Ammon's horn (tissue), 1 donor: ENCODE measurements at places on chromosomes 7 and 10.

GRCh38 chr10:121596689-121597503 lies 1.3 kb downstream of the FGFR2 start:
- peak; percentile 82 for DNase-seq

DNA sequence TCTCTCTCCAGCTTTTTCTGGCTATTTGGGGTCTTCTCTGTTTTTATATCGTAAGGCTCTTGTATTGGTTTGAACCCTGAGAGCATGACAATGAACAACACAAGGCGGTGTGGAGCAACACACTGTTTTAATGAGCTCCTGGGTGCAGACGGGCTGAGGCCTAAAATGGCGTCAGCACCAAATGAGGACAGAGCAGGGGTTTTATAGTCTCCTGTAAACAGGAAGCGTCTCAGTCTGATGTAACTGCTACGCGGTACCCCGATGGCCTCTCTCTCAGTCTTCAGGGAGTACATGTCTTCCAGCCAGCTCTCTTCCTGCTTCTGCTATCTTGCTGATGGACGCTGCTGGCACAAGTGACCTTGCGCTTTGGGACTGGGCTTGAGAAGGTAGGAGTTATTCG lies 95.9 kb upstream of the CCDC71L start:
- DNase-seq = no peak

DNA sequence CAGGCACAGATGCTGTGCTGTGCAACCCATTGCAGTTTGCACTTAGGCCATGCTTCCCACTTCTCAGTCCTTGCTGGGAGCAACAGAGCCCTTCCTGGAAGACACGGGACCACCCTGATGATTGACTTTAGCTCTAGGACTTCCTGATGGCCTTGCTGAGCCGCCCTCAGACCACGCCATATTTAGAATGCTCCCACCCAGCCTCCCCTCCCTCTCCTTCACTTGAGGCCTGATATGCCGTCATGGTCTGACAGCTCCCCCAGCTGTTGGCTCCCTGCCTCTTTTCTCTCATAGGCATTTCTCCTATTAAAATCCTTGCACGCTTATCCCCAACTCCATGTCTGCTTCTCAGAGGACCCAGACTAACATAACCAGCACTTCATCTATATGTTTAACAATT lies 29.4 kb upstream of the GATAD1 start:
- no peak for DNase-seq

DNA sequence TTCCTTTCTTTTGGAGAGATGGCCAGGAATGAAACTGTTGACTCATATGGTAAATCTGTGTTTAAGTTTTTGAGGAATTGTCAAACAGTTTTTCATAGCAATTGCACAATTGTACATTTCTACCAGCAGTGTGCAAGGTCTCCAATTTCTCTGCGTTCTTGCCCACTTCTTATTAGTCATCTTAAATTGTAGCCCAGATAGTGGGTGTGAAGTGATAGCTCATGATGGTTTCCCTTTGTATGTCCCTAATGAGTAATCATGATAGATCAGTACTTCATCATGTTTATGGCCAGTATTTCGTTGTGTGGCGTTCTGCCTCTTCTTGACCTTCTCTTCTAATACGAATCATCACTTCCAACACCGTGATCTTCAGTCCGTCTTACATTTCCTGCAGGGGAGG lies 136.3 kb downstream of the DOCK1 start:
- no peak for DNase-seq

DNA sequence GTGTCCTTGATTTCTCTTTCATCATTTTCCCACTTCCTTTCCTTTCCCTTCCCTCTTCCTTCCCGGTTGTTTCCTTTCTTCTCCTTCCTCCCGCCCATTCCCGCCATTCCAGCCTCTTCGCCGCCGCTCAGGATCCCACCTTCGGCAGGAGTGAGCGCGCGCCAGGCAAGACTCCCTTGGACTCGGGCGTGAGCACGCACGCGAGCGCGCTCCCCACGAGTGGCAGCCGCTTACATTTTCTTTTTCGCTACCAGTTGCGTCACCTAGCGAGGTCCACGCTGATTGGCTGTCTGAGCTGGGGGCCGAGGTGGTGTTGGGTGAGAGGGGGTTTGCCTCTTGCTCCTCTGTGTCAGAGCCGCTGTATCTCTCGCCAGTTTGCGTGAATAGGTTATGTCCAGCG lies 11.8 kb downstream of the ZAN start:
- peak; percentile 16 for DNase-seq

DNA sequence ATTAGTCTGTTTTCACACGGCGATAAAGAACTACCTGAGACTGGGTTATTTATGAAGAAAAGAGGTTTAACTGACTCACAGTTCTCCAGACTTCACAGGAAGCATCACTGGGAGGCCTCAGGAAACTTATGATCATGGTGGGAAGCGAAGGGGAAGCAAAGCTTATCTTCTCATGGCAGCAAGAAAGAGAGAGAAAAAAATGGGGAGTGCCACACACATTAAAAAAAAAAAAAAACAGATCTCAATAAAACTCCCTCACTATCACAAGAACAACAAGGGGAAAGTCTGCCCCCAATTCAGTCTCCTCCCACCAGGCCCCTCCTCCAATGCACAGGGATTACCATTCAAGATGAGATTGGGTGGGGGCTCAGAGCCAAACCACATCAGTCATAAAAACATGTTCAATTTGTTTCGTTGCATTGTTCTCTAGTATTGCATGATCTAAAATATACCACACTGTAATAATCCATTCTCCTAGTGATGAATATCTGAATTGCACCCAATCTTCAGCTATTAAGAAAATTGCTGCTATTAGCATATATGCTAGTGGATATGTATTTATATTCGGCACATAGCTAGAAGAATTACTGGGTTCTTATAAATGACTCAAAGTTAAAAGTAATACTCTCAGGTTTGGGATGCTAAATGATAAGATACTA lies 328.9 kb upstream of the KCND2 start:
- DNase-seq = no peak

- DNase-seq = no peak
These were observed 68.6 kb downstream of the MMRN2 start for GRCh38 chr10:86888585-86889381.

DNA sequence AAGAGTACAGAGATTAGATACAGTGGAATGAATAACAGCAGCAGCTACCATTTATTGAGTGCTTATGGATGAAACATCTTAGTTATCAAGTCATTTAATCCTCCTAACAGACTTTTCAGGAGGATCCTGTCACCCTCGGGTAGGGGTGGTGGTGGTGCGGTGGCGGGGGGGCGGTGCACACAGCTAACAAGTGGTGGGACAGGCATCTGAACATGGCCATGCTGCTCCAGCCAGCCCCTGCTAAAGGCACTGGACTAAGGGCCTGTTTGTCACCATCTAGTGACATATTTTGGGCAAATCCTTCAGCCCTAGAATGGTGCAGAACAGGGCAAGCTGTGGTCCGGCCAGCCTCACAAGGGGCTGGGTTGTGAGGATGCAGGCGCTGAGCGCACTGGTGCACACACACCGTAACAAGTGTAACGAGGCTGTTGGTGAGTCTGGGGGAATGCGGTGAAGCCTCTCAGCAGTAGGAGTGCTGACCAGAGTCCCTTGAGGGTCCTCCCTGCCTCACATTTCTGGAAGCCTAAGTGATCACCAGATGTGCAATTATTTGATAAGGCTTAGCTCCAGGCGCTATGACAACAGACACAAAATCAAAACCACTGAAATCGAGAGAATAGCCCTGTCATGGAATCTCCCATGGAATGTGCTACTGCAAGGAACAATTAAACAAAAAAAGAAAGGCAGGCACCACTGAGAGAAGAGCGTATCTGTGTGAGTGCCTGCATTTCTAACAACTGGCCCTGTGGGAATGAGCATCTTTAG lies 102.2 kb downstream of the RNF216 start:
- no peak for DNase-seq

- DNase-seq = no peak
These were observed 16.4 kb upstream of the SRRM3 start for GRCh38 chr7:76185187-76185896.

DNA sequence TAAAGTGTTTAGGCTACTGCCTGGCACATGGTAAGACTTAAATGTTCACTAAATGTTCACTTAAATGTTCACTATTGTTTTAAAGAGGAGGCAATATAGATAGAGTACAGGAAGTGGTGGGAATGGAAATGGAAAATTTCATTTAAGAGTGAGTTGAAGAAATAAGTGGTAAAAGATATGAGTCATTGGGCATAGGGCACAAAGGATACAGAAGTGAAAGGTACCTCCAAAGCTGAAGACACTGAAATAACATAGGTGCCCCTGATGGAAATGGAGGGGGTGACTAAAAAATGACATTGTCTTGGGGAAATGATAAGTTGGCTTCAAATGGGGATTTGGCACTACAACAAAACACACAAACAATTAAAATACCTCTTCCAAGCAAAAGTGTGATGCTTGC lies 5.2 kb upstream of the FRA10AC1 start:
- DNase-seq = no peak

GRCh38 chr10:45091968-45092367 lies 91.2 kb downstream of the ZNF22 start:
- DNase-seq = peak; percentile 24

DNA sequence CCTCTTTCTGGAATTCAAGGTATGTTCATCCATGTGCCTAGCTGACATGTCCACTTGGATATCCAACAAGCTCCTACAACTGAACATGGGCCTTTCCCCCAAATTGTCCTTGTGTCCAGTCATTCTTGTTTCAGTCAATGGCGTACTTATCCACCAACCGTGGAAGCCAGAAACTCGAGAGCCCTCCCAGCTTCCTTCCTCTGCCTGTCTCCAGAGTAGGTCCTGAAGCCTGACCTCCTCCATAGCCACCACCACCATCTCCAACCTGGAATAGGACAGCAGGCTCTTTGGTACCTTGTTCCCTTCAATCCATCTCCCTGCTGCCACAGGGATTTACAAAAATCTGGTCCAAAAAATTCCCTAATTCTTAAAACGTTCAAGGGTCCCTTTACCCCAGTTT lies 305.1 kb downstream of the RPS24 start:
- DNase-seq = no peak

DNA sequence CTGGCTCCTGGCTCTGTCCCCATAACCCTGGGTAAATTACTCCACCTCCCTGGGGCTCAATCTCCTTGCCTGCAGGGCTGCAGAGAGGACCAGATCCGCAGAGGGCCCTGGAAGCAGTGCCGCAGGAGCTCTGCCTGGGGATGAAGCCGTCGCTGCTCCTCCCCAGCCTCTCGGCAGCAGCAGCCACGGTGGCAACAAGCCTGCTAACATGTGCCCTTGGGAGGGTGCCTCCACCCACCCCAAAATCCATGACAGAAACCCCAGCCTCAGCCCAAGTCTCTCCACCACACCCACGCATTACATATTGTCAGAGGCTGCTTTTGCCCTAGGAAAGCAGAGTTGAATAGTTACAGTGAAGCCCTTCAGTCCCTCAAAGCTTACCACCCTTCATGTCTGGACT lies 486.4 kb upstream of the FOXK1 start:
- DNase-seq = peak; percentile 24

DNA sequence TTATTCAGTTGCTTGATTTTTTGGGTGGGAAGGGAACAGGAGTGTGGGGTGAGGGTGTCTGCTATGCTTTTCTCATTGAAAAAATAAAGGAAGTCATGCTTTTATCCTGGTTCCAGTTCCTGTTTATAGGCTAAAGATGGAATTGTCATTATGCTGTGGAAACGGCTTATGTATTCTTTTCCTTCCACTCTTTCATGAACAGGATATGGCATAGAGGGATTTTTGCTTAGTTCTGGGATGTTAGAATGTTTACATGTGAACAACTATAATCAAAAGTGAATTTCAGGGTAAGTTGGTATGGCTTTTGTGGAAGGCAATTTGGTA lies 35.9 kb upstream of the PTPN12 start:
- no peak for DNase-seq

GRCh38 chr7:50329775-50330174 lies 25.3 kb downstream of the IKZF1 start:
- DNase-seq = no peak

GRCh38 chr10:29039677-29040189 lies 249.1 kb upstream of the LYZL1 start:
- no peak for DNase-seq

GRCh38 chr10:131946880-131947279 lies 34.8 kb downstream of the BNIP3 start:
- no peak for DNase-seq

DNA sequence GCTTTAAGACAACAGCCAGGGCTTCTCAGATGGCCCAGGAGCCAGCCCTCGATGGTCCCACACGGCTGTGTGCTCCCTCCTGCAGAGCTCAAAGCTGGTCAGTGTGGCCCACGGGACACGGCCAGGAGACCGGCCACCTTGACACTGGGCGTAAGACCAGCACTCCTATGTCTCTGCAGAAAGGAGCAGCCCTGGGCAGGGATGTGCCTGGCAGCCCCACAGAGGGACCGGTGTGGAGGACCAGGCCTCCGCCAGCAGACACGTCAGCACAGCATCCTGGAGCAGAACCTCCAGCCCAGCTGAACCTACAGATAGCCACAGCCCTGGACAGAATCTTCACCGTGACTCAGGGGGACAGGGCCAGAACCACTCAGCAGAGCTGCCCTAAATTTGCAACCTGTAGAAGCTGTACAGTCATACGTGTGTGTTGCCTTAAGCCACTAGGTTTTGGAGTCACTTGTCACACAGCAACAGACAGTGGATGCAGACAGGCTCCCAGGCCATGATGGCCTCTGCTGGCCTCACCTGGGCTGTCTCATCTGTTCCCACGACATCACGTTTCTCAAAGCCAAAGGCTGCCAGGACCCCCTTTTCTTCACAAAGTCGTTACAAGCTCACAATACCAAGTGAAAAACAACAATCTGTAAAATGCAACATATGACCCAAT lies 132.4 kb downstream of the DIP2C start:
- no peak for DNase-seq

GRCh38 chr7:36080843-36081242 lies 72.2 kb upstream of the EEPD1 start:
- no peak for DNase-seq

DNA sequence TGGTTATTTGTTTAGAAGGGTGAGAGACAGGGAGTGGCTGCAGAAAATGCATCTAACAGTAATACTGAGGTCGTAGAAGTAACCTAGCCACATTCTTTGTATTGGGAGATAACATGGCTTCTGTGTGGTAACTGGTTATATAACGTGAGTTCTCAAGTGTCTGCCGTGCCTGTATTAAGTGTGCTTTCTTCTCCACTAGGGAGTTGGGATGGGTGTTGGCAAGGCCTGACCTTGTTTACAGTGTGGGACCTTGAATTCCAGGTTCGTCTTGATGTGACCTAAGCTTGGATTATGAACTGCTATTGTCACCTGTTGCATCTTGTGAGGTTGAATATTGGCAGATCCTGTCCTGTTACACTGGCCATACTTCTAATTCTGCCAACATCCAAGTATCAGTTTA lies 145.3 kb upstream of the NAMPT start:
- no peak for DNase-seq
